G401 (cell line): ENCODE measurements at places on chromosomes 4 and X. TPM values are rescaled to one million over a fixed set of nuclear protein-coding genes. Genes with fewer than 3 reads are reported as not detected.

SYNPO2 gene
- total RNA-seq: not detected in 2 replicates

GCNA gene
- total RNA-seq: 1.0 and 3.2 TPM in 2 replicates

GRCh38 chr4:30656828-30657227 is 63.3 kb upstream of the PCDH7 start:
- no peak for DNase-seq

DNA sequence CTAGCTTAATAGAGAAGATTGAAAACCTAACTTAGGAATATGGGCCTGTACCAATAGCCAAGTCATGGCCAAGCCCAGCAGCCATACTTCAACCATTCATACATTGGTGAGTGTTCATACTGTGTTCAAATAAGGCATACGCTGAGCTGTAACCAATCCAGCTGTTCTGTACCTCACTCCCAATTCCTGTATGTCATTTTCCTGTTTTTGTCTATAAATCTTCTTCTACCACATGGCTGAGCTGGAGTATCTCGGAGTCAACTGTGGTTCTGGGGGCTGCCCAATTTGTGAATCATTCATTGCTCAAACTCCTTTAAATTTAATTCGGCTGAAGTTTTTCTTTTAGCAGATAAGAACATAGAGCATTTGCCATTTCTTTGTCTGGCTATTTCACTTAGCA is 195.3 kb upstream of the ANKRD50 start:
- no peak for DNase-seq

DNA sequence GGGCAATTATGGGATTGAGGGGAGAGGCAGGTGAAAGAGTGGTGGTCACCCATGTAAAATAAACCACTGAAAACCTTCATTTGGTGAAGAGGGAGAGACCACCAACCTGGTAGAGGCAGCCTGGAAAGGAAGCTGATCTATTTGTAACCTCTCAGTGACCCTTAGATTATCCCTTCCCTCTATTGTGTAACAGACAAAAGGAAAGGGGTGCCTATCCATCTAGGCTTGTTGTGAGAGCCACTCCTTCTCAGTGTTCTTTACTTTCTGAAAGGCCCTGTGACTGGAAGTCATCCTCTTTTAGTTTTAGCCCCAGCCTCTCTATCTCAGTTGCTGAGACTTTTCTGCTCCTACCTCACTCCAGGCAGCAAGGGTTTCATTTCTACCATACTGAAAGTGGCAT is 142.4 kb downstream of the TMEM164 start:
- DNase-seq: no peak
